ENCODE measurements at places on chromosomes 1 and 21.

DNA sequence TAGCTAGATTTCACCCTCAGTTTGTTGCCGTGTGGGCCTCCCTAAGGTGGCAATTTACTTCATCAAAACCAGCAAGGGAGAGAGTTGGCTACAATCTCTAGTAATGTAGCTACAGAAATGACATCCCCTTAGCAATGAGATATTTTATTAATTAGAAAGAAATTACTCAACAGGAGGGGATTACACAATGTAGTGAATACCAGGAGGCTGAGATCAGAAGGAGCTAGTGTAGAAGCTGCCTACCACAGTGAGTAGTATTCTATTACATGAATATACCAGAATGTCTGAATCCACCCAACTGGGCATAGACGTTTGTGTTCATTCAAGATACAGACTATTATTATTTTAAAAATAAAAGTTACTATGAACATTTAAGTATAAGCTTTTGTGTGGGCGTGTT lies 868.2 kb upstream of the CXADR start:
- DNase-seq, result no peak

- DNase-seq, result no peak
Observed at GRCh38 chr1:183461350-183461749, 10.9 kb upstream of the SMG7 start.

DNA sequence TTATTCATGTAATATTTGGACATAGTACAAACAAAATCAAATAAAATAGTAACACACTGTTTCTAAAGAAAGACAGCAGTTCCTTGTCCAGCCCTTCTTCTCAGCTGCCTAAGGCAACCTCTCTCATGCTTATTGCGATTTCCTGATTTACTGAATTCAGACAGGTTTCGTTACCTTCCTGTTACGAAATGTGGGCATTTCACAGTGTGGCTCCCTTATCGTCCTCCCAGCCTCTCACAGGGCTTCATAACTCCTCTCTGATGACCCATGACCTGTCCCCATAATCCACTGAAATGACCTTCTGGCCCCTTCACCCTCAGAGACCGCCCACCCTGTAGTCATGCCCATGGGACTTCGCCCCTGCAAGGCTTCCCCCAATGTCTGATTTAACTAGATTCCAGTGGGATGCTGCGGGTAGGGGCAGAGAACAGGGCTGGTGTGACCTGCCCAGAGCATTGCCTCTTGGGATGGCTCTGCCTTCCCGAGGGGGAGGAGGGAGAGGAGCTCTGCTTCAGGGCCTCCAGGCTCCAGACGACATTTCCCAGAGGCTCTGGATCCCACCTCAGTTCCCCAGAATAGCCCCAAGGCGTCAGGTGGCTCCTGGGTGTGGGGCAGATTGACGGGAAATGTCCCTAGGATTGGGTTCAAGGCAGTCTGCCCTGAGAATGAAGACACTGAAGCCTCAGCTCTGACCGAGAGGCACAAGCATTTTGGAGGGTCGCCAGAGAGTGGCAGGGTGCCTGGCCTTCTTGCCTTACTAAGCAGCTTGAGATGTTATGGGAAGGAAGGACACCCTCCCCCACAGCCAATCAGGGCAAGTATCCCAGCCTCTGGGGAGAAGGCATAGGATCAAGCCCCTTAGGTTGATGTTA lies 20.6 kb downstream of the PADI2 start:
- DNase-seq, result no peak

GRCh38 chr21:18114810-18115209 lies 129.8 kb upstream of the CHODL start:
- no peak for DNase-seq

DNA sequence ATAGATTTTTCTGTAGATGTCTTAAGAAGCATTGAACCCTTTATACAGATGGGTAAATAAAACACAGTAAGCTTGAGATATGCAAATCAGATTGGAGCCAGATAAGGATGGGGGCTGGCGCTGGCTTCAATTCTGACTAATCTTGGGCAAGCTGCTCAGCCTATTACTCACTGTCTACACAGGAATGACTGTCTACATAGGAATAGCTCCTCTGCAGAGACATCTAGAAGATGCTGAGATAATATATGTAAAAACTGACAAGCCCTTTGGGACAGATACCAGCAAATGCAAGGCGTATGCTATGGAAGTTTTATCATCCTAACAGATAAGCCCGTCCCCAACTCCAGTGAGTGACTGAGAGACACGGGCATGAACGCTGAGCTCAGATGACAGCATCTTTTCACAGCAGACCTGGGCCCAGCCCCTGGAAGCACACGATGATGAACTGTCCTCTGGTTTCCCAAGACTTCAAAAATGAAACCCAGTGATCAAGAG lies 1.7 kb downstream of the CLDN14 start:
- no peak for DNase-seq

DNA sequence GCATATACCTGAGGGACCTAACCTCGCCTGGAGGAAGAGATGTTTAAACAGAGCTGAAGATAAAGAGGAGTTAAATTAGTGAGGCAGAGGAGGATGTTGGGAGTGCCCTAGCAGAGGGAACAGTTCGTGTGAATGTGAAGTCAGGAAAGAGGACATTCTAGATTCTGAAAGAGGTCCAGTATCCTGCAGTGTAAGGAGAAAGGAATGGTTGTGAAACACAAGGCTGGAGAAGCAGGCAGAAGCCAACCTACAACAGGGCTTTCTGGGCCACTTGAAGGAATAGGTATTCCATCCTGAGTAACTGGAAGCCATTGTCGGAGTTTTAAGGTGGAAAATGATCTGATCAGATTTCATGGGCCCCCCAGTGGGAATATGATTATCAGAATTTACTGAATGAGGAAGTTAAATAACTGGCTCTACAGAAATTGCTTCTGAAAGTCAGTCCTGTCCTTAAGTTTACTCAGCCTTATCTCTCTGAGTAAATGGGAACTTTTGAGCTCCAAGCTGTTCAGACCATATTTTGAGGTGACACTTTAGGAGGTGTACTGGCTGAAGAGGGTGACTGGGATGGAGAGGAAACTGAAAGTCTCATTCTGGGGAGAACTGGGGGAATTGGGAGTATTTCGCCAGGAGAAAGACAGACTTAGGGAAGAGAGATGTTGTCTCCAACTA lies 24.4 kb upstream of the FAAH start:
- DNase-seq, result no peak

GRCh38 chr1:68745451-68745850 lies 248.6 kb upstream of the DEPDC1 start:
- DNase-seq, result no peak

- DNase-seq, result no peak
Observed at GRCh38 chr1:224744521-224744920, 128.4 kb downstream of the CNIH3 start.

GRCh38 chr1:2127187-2128145 lies 67.1 kb downstream of the FAAP20 start:
- DNase-seq, result no peak

DNA sequence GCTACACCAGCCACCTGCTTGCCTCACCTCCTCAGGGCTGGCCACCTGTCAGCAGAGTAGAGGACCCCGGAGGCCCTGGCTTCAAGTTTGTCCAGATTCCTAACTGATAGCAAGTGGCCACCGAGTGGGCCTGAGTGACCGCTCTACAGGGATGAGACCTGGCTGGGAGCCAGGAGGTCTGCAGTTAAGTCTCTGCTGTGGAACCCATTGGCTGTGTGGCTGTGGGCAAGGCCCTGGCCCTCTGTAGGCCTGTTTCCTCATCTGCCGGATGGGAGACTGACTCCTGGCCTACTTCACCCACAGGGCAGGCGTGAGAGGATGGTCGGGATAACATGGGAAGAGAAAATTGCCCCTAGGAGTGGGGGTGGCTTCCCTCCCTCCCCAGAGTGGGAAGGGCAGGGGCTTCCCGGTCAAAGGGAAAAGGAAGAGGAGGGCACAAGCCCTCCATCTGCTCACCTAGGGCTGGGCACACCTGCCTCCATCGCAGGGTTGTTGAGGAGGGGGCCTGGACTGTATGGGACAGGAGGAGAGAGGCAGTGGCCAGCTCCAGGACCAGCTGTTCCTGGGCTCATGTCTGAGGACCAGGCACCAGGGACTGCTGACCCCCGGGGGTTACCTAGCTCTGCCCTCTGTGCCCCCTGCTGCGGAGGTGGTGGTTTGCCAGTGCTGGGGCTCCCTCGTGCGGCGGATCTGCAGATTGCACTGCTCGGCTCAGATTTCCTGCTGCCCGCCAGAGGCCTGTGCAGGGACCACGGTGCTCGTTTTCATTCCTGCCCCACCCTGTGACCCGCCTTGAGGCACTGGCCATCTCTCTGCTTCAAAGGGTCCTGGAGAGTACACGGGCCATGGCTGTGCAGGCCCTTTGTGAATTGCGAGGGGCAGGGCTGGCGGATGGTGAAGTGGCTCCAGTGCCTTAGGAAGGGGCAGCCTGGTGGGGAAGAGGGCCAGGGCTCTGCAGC lies 9.1 kb upstream of the MTFR1L start:
- DNase-seq, result peak; percentile 46

GRCh38 chr1:192133350-192133926 lies 24.8 kb upstream of the RGS18 start:
- no peak for DNase-seq

GRCh38 chr21:27580276-27580675 lies 613.4 kb upstream of the ADAMTS5 start:
- DNase-seq, result no peak

GRCh38 chr1:9400425-9401079 lies 107.9 kb downstream of the SPSB1 start:
- DNase-seq, result no peak

DNA sequence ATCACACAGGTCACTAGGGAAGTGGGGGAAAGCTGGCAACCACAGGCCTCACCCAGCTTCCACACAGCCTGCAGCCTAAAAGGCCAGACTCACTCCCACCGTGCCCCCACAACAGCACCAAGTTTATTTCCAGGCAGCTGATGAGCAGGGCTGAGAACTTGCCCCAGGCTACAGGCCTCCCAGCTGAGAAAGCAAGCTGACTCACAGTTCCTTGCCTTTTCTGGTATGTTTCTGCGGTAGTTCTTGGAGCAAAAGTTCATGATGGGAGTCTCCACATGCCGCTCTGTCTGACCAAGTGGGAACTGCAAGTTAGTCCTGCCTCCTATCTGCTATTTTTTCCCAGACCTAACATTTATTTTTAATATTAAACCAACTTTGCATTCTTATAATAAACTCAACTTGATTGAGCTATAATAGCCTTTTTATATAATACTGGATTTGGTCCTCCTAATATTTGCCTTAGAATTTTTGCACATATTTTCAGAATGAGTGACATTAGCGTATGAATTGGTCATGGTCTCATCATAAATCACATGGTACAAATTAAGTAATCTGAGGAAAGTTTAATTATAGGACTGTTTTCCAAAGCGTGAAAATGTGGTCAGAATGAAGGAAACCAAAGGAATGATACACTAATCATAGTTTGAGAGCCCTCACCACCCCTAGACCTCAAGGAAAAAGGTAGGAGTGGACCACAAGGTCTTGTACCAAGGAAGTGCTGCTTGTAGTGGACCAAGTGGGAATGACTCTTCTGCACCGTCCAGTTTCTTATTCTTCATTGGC lies 30.7 kb downstream of the RPAP2 start:
- DNase-seq, result no peak

GRCh38 chr1:47208374-47208850 lies 18.6 kb upstream of the PDZK1IP1 start:
- DNase-seq, result no peak

DNA sequence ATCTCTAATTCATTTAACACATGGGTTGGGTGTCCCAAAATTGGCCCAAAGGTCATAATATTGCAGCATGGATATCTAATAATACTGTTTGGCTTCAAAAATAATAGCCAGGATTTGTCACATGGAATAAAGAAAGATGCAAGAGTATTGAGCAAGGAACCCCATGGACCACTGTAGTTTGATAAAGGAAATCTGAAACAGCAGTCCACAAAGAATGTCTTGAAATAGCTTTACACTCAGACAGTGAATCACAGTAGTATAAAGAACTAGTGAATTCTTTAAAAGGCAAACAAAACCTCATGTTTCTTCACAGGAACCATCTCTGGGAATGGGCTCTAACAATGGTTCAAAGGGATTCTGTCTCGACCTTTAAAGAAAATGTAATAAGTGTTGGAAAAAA lies 576.1 kb upstream of the ZRANB2 start:
- DNase-seq, result no peak

DNA sequence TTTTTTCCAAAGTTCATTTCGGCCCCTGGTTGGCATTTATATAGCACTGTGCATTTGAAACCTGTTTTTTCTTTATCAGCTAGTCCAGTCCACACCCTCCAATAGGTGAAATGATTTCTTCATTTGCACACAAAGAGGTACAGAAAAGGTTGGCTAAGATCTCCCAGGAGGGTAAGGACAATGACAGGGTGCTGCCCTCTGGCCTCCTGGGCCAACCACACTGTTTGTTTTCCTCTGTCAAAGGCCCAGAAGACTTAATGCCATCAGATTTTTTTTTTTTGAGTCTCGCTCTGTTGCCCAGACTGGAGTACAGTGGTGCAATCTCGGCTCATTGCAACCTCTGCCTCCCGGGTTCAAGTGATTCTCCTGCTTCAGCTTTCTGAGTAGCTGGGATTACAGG lies 70.1 kb upstream of the EFHD2 start:
- no peak for DNase-seq

- no peak for DNase-seq
Observed at GRCh38 chr1:26702680-26703038, 6.8 kb downstream of the ARID1A start.

GRCh38 chr1:218383051-218383450 lies 37.9 kb downstream of the TGFB2 start:
- no peak for DNase-seq

DNA sequence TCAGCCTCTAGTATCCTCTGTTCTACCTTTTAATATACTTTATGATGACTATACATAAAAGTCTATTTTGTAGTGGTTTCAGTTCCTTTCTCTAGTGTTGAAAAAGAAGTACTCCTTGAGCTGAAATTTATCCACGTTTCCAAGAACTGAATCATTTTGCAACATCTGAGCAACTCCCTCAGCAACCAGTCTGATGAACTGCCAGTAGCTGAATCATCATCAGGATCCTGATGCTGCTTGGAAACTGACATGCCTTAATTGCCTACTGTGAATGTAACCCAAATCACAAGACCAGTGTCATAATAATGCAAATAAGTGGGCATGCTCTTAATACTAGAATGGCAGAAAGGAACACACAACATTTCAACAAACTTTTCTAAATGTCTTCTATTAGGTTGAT lies 103.3 kb downstream of the CYYR1 start:
- no peak for DNase-seq

DNA sequence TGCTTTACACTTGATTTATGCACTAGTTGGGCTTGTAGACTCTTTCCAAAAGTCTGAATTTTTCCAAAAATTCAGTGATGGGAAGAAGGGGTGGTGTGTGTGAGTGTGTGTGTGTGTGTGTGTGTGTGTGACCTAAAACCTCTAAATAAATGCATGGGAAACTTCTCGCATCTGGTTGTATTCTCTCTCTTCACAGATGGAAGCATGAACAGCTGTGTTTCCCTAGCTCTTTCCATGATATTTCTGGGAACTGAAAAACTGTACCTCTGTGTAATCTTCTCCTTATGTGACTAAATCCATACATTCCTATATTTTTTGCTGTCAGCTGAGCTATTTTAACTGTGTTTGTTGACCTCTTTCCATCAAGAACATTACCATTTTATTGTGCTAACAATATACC lies 26.2 kb upstream of the CYYR1 start:
- DNase-seq, result no peak

Data from stimulated activated CD8-positive, alpha-beta memory T cell treated with anti-CD3 and anti-CD28 coated beads, Interleukin-4, amount 100 ng/mL, for 4 hours (primary cell).